Activated T-cell treated with anti-CD3 and anti-CD28 coated beads for 4 hours (primary cell): ENCODE measurements at places on chromosomes 2 and 18.

DNA sequence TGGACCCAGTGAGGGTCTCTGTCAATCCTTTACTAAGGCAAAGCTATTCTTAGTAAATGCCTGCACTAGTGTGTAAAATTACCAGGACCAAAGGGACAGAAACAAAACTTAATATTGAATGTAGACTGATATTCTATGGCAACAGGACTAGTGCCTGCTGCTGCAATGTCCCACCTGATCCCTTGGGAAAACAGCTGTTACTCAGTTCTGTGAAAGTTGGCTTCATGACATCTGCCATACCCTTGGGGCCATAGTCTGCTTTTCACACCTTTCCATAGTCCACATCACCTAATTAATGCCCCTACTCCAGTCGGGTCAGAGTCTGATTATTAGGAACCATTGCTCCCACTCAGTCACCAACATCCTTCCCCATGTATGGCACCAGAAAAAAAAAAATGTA is 14.5 kb downstream of the DNAJC27 start:
- DNase-seq, result no peak

DNA sequence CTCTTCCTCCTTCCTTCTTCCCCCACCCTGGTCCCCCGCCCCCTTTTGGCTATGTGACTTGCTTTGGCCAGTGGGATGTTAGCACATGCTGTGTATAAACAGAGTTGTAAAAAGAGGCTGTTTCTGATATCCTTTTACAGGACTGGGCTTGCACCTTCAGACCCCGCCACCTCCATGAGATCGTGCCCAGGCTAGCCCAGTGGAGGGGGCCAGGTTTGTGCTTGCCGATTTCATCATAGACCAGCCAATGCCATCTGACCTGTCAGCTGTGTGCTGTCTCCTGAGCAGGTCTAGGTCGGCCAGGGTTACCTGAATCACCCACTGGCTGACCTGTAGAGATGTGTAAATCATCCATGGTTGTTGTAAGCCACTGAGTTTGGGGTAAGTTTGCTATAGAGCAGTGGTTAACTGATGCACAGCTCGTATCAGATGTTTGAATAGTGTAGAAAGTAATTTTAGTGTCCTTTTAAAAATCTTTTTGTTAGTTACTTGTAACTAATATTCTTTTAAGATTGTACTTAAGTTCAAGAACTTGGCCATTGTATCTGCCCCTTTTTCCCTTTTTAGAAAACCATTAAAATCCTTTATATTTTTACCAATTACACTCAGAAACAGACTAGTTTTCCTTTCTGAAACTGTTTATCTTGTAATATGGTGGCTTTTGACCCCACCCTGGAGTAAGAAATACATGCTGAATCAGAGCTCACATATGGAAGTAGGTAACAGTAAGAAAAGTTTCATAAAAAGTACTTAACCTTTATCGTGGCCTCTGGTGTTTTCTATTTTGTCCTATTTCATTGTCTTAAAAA is 122.0 kb upstream of the MGAT5 start:
- DNase-seq, result no peak

DNA sequence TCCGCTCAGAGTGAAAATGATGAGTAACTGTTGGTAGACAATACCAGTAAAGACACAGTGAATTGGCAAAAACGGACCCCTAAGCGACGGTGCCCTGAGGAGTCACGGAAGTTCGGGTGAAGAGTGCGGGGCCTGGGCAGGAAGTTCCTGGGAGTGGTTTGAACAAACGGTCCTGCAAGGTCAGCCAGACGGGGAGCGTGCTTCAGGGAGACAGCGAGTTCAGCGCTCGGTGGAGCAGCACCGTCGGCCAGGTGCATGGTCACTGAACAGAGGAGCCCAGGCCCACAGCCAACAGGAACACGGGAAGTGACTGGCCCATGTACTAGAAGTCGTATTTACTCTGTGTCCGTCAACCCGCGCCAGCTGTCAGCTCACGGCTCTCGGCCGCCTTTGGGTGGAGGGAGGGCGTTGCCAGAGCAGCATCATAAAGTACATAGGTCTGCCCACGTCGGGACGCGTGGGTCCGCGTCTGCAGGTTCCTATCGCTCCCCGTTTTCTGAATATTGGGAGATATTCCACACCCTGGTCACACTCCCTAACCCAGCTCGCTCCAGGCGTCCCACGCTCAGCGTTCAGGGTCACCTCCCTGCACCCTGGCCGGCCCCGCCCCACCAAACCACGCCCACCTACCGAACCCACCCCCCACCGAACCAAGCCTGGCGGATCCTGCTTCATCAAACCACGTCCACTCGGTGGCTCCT is 75.6 kb upstream of the UXS1 start:
- no peak for DNase-seq

DNA sequence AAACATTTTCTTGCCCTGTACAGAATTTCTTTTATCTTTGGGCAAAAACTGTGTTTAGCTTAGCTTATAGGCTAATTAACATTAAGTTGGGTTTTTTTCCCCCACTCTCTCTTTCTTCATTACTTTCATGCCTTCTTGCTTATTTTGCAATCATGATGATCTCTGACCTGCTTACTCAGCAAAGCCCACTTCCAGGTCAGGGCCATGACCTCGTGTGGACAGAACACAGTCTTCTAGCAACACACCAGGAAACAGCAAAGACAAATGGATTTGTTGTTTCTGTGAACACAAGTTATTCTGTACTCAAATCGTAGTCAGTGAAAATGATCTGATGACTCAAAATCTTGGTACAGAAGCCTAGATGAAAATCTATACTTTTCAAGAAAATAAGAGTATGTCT is 60.7 kb downstream of the SPATS2L start:
- DNase-seq, result no peak

- peak; percentile 21 for DNase-seq
Measured at GRCh38 chr2:26068602-26069298, 34.9 kb downstream of the RAB10 start.
